SK-N-SH (cell line): ENCODE measurements at places on chromosomes 12 and 14.

DNA sequence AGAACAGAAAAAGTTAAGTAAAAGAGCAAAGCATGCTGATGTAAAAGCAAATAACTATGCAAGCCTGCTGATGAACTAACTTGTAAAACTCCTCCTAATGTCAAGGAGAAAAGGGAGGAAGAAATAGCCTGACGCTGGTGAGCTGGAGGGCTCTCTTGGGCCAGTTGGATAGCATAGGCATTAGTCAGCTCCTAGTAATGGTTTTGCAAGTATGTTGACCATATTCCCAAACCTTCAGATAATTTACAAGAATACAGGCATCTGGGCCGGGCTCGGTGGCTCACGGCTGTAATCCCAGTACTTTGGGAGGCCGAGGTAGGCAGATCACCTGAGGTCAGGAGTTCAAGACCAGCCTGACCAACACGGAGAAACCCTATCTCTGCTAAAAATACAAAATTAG, 871.4 kb downstream of the C12orf50 start:
- no peak overlapping the region for H3K4me3 ChIP-seq
- H3K27ac ChIP-seq, result peak overlapping the region; percentile 18
- no peaks in the 10 kb centered on the region for H3K4me1 ChIP-seq

GRCh38 chr14:103633391-103633790, 4.4 kb downstream of the KLC1 start:
- DNase-seq, result no peak
- peaks cover 6% of the 10 kb centered on the region for H3K4me1 ChIP-seq
- peaks cover 46% of the 10 kb centered on the region for H3K36me3 ChIP-seq
- no peaks in the 10 kb centered on the region for H3K27me3 ChIP-seq

GRCh38 chr12:108583991-108584390, 13.9 kb downstream of the TMEM119 start:
- no peak overlapping the region for H3K27ac ChIP-seq
- H3K36me3 ChIP-seq, result no peaks in the 10 kb centered on the region
- H3K27me3 ChIP-seq, result no peaks in the 10 kb centered on the region
- no peak for DNase-seq

DNA sequence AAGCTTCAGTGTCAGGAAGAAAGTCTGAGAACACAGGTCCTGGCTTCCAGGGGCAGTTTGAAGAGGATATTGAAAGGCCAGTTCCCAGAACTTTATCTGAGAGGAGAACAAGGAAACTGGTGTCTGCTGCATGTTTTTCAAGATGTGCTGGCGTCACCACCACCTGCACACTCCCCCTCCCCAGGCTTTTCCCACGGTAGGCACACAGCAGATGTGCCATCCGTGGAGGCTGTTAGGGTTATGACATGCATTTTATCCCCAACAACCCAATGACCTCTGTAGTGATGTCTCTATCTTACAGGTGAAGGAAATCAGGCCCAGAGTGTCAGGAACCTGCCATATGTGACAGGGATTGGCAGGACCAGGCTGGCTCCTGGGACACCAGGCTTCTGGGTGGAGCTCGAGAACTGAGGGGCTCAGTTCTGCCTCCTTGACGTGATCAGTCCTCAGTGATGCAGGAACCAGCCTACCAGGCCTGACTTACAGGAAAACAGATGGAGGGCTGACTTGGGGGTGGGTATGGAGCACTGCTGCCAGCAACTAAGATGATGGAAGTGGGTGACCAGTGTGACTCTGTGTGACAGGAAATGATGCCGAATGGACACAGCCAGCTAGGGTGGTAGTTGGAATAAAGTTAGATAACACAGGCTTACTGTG, 16.8 kb downstream of the SLC25A47 start:
- DNase-seq, result no peak
- peaks cover 20% of the 10 kb centered on the region for H3K36me3 ChIP-seq
- no peak overlapping the region for H3K4me3 ChIP-seq
- no peaks in the 10 kb centered on the region for H3K4me1 ChIP-seq
- H3K27ac ChIP-seq, result no peak overlapping the region

GRCh38 chr14:77603654-77604255, 12.7 kb downstream of the SPTLC2 start:
- peak; percentile 78 for DNase-seq
- no peaks in the 10 kb centered on the region for H3K36me3 ChIP-seq
- H3K4me3 ChIP-seq, result no peak overlapping the region
- no peaks in the 10 kb centered on the region for H3K27me3 ChIP-seq
- peak overlapping the region; percentile 60 for H3K27ac ChIP-seq

GRCh38 chr12:39986674-39987073, 119.2 kb downstream of the SLC2A13 start:
- DNase-seq, result no peak
- H3K27me3 ChIP-seq, result no peaks in the 10 kb centered on the region
- no peak overlapping the region for H3K4me3 ChIP-seq
- no peak overlapping the region for H3K27ac ChIP-seq
- no peaks in the 10 kb centered on the region for H3K4me1 ChIP-seq
- no peaks in the 10 kb centered on the region for H3K36me3 ChIP-seq

GRCh38 chr12:4891866-4892265, 17.8 kb upstream of the KCNA1 start:
- DNase-seq, result no peak
- H3K4me3 ChIP-seq, result no peak overlapping the region
- H3K36me3 ChIP-seq, result no peaks in the 10 kb centered on the region
- H3K27ac ChIP-seq, result no peak overlapping the region

GRCh38 chr12:125228519-125229260, 163.5 kb downstream of the AACS start:
- no peak for DNase-seq
- no peak overlapping the region for H3K4me3 ChIP-seq
- H3K36me3 ChIP-seq, result no peaks in the 10 kb centered on the region
- H3K27me3 ChIP-seq, result no peaks in the 10 kb centered on the region
- H3K4me1 ChIP-seq, result no peaks in the 10 kb centered on the region

DNA sequence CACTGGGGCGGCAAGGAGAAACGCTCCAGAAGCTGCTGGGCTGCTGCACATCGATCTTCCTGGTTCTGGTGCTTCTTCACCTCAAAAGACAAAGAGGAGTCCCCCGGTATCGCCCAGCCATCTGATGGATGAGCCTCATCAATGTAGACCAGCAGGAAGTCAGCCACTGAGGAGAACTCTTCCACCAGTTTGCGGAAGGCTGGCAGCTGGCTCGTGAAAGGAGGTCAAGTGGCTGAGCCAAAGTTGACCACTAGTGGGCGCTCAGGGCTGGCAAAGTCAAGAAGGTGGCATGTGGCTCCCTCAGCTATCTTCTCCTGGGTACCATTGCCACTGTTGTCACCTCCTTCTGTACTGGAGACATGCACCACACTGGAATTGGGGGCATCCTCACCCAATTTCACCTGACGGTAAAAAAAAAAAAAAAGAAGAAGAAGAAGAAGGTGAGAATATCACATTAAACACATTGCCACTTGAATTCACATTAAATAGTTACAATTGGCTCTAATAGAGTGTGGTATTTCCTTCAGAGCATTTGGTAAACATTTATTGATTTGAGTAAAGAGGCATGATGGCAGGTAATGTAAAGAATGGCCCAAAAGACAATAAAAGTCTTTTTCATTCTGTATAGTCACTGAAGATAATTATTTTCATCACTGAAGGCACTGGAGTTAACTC, 8.3 kb downstream of the DIO2 start:
- H3K27me3 ChIP-seq, result no peaks in the 10 kb centered on the region
- peak; percentile 20 for DNase-seq
- no peaks in the 10 kb centered on the region for H3K36me3 ChIP-seq
- H3K4me1 ChIP-seq, result no peaks in the 10 kb centered on the region

- H3K36me3 ChIP-seq, result no peaks in the 10 kb centered on the region
- no peaks in the 10 kb centered on the region for H3K27me3 ChIP-seq
Observed at GRCh38 chr12:118448341-118448740, 72.0 kb downstream of the SUDS3 start.

GRCh38 chr14:58830121-58830520, 192.4 kb downstream of the DACT1 start:
- no peak overlapping the region for H3K27ac ChIP-seq
- no peaks in the 10 kb centered on the region for H3K27me3 ChIP-seq
- H3K4me1 ChIP-seq, result peaks cover 4% of the 10 kb centered on the region; the same call in 1 of the 2 replicates
- H3K4me3 ChIP-seq, result no peak overlapping the region

- DNase-seq, result no peak
- peaks cover 19% of the 10 kb centered on the region; the same call in 1 of the 2 replicates for H3K36me3 ChIP-seq
- no peaks in the 10 kb centered on the region for H3K27me3 ChIP-seq
- H3K4me3 ChIP-seq, result no peak overlapping the region
Observed at GRCh38 chr12:12180575-12180974, 86.3 kb downstream of the LRP6 start.

- no peaks in the 10 kb centered on the region for H3K36me3 ChIP-seq
- H3K4me3 ChIP-seq, result no peak overlapping the region
- no peaks in the 10 kb centered on the region for H3K27me3 ChIP-seq
- peak overlapping the region; percentile 74 for H3K27ac ChIP-seq
- H3K4me1 ChIP-seq, result peaks cover 10% of the 10 kb centered on the region; the same call in 1 of the 2 replicates
Observed at GRCh38 chr12:107461222-107461975, 224.2 kb upstream of the PWP1 start.

GRCh38 chr12:117641885-117642284, 280.5 kb upstream of the NOS1 start:
- H3K27me3 ChIP-seq, result no peaks in the 10 kb centered on the region
- H3K36me3 ChIP-seq, result no peaks in the 10 kb centered on the region
- no peaks in the 10 kb centered on the region for H3K4me1 ChIP-seq
- no peak overlapping the region for H3K4me3 ChIP-seq
- no peak overlapping the region for H3K27ac ChIP-seq

- H3K36me3 ChIP-seq, result peaks cover 23% of the 10 kb centered on the region
- peaks cover 33% of the 10 kb centered on the region; the same call in 1 of the 2 replicates for H3K4me1 ChIP-seq
- no peaks in the 10 kb centered on the region for H3K27me3 ChIP-seq
- peak; percentile 62 for DNase-seq
Observed at GRCh38 chr14:59360923-59361794, 104.0 kb downstream of the GPR135 start.

DNA sequence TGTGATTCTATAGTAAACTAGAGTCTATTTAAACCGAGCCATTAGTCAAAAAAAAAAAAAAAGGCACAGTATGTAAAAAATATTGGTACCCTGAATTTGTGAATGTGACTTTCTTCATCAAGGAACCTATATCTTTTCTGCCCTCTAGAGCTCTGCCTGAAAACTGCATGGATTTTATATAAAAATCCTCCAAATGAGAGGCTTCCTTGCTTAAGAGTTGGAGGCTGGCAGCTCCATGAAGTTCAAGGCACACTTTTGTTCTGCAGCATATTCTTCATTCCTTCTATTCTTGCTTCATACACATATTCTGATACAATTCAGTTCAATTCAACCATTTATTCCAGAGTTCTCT, 23.1 kb upstream of the NKX2-8 start:
- no peaks in the 10 kb centered on the region for H3K36me3 ChIP-seq
- no peak overlapping the region for H3K4me3 ChIP-seq
- H3K4me1 ChIP-seq, result no peaks in the 10 kb centered on the region
- H3K27me3 ChIP-seq, result peaks cover 10% of the 10 kb centered on the region; the same call in 1 of the 2 replicates
- no peak for DNase-seq

DNA sequence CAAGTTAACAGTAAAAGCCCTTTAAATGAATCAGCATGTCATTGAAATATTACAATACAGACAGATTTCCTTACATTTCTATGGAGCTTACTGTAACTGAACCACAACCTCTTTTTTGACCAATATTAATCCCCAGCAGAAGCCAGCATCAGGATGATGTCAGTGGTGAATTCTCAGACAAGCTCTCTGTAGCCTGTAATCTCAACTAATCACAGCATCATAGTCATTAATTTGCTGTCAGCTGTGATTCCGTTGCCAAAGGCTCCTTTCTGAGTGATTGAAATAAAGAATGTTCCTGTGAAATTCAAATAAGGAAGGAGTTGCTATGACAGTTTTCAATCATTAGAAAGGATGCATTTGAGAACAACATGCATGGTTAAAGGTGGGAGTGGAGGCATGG, 323.1 kb downstream of the PDZRN4 start:
- no peak overlapping the region for H3K4me3 ChIP-seq
- no peak for DNase-seq
- no peak overlapping the region for H3K27ac ChIP-seq

GRCh38 chr14:85387181-85387580, 142.8 kb upstream of the FLRT2 start:
- no peaks in the 10 kb centered on the region for H3K4me1 ChIP-seq
- H3K4me3 ChIP-seq, result no peak overlapping the region
- no peaks in the 10 kb centered on the region for H3K27me3 ChIP-seq

- no peaks in the 10 kb centered on the region for H3K36me3 ChIP-seq
- H3K4me1 ChIP-seq, result no peaks in the 10 kb centered on the region; the same call in 1 of the 2 replicates
- H3K27ac ChIP-seq, result no peak overlapping the region
- H3K27me3 ChIP-seq, result no peaks in the 10 kb centered on the region
- no peak for DNase-seq
Observed at GRCh38 chr12:110234331-110234751, 46.7 kb upstream of the ATP2A2 start.

- no peaks in the 10 kb centered on the region for H3K27me3 ChIP-seq
- DNase-seq, result no peak
- no peaks in the 10 kb centered on the region for H3K36me3 ChIP-seq
Observed at GRCh38 chr12:80099259-80099658, at the start of gene OTOGL. Gene OTOGL, plus strand, starts transcription at chr12:80099537. Its CDS starts 109,895 bp downstream, at chr12:80209432.

GRCh38 chr14:95475540-95476240, 40.8 kb downstream of the SYNE3 start:
- no peak overlapping the region for H3K27ac ChIP-seq
- DNase-seq, result no peak
- H3K27me3 ChIP-seq, result no peaks in the 10 kb centered on the region
- peaks cover 23% of the 10 kb centered on the region; the same call in 1 of the 2 replicates for H3K4me1 ChIP-seq
- H3K36me3 ChIP-seq, result no peaks in the 10 kb centered on the region

- DNase-seq, result no peak
- H3K27ac ChIP-seq, result no peak overlapping the region
- no peaks in the 10 kb centered on the region for H3K4me1 ChIP-seq
- H3K27me3 ChIP-seq, result no peaks in the 10 kb centered on the region
Observed at GRCh38 chr14:63383776-63384367, 65.1 kb upstream of the GPHB5 start.

GRCh38 chr14:95183532-95184412, 26.4 kb upstream of the DICER1 start:
- DNase-seq, result no peak
- no peaks in the 10 kb centered on the region for H3K27me3 ChIP-seq
- no peak overlapping the region for H3K4me3 ChIP-seq
- 0 out of 2 replicates have a peak, but pooled peaks cover 3% of the 10 kb centered on the region for H3K4me1 ChIP-seq
- H3K36me3 ChIP-seq, result no peaks in the 10 kb centered on the region
